ENCODE measurements at places on chromosomes 7 and 10.

DNA sequence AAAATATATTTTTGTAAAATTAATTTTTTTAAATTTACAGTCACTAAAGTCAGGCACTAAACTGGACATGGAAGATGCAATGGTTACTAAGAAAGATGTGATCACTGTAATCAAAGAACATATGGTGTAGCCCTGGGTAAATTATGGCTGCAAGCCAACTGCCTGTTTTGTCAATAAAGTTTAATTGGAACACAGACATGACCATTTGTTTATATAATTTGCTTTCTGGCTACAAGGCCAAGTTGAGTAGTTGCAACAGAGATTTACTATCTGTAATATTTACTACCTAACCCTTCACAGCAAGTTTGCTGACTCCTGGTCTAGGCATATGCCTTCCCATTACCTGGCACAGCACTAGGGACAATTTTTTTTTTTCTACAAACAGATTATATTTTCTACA, 448.9 kb downstream of the ADRA2A start:
- DNase-seq = no peak

GRCh38 chr7:1839701-1840100, 169.6 kb downstream of the ELFN1 start:
- DNase-seq = no peak

DNA sequence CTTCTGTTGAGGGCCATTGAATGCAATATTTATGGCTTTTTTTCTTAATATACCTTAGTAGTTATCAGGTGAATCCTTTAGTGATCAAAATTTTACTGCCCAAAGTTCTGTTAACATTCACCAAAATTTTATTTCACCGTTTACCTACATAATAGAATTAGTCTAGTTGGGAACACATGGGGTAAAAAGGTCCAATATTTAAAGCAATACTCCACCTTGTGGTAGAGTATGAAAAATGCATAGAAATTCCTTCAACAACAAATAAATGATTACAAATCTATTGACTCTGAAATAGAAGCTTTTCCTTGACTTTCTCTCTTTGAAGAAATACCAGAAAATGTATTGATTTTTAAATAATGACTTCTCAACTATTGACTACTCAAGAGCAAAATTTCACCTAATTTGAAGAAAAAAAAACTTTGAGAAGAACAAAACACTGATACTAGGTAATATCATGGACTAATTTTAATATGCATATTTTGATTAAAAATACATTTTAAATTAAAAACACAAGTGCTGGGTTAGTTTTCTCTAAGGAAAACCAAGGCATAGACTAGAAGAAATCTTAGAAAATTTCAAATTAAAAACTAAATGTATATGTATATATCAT, 43.3 kb downstream of the POLR1F start:
- no peak for DNase-seq

GRCh38 chr10:63409465-63410027, 56.2 kb downstream of the JMJD1C start:
- no peak for DNase-seq

GRCh38 chr7:84294847-84295455, 100.4 kb upstream of the SEMA3A start:
- DNase-seq = no peak

DNA sequence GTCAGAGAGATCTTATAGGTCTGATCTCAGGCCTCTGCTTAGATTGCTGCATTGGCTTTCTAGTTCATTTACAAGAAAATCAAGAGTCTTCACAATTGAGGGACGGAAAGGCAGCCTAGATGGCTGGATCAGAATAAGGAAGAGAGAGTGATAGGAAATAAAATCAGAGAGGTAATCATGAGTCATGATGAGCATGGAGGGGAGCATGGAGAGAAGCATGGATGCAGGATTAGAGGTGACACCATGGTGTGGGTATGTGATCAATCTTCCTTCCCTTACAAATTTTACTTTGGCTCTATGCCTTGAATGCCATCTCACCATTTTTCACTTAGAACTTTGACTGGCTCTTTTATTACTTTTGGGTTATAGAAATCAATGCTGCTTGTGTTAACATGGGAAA, 1.4 kb downstream of the BCCIP start:
- DNase-seq = no peak

DNA sequence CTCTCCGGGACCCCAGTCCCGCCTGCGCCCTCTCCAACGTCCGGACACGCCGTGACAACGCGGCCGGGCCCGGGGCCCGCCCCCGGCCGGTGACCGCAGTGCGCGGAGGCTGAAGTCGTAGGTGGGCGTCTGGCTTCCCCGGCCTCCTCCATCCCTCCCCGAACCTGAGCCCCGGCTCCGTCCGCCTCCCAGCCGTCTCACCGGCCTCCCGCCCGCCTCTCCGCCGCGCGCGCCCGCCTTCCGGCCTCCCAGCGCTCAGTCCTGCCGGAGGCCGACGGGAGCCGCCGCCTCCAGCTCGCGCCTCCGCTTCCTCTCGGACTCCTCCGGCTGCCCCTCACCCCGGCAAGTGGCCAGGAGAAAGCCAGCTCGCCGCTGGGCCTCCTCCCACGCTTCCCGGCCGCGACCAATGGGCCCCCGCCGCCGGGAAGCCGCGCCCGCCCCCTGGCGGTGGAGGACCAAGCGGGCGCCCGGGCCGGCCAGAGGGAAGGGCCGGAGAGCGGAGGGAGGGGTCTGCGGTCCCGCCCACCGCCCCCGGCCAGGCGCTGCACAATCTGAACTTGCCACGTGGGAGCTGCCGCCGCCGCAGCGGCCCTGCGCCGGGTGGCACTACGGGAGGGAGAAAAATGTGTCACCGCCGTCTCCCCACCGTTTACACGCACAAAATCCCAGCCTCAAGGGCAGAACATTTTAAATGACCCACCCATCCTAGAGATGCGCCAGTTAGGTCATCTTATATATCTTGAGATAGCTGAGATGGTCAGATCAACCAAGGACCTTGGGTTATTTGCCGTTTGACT, at the start of gene FAM3C:
TSS of gene FAM3C (minus strand) at position 348 of the 797 bp plus-strand sequence. CDS start 13,339 bp downstream, outside the sequence.
- peak; percentile 90 for DNase-seq

GRCh38 chr10:101647255-101647654, 47.7 kb downstream of the FBXW4 start:
- DNase-seq = no peak

- no peak for DNase-seq
Measured at GRCh38 chr10:88063861-88064557, 200.6 kb downstream of the PTEN start.

DNA sequence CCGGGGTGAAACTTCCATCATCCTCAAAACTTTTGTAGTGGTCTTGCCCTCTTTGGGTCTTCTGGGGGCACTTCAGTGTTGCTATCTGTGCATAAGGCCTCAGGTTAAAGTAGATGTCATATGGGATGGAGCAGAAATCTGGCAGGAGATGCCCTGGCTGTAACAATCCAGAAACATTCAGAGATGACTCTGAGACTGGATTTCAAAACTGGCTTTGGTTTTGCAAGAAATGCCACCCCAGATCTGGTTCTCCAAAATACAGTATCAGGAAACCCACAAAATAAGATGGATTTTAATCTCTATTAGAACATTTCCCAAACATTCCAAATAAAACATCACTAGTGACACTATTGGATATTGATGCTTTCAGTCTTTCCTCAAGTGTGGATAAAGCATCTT, 191.5 kb downstream of the REEP3 start:
- no peak for DNase-seq

DNA sequence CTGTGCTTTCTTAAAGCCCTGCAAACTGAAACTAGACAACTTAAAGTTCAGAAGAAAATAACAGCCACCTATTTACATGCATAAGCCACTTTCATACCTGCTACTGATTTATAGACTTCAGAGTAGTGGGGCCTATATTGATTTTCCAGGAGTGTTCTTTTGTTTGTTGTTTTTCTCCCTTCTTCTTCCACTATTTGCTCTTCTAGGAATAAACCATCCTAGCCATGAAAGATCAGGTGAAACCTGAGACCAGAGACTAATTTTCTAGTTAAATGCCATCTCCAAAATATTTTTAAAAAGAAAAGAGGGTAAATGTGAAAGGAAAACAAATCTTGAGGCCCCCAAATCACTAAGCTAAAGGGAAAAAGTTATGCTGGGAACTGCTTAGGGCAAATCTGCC, 72.4 kb upstream of the C1GALT1 start:
- DNase-seq = no peak

DNA sequence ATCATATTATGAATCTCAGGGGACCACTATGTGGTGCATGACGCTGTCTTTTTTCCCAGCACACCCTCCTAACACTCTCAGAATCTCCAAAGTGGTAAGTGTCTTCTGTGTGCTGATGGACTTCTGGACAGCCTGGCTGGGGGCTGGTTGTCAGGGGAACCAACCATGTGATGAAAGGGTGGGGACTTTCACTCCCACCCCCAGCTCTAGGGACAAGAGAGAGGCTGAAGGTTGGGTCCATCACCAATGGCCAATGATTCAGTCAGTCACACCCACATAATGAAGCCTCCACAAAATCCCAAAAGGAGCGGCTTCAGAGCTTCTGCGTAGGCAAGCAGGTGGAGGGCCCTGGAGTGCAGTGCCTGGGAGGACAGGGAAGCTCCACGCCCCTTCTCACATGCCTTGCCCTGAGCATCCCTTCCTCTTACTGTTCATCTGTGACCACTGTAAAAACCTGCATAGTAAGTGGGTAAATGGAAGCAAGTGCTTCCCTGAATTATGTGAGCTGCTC, 44.6 kb downstream of the RASGEF1A start:
- DNase-seq = no peak

GRCh38 chr7:31407178-31407676, 66.7 kb upstream of the NEUROD6 start:
- no peak for DNase-seq

- DNase-seq = no peak
Measured at GRCh38 chr7:13894954-13895353, 94.5 kb downstream of the ETV1 start.

DNA sequence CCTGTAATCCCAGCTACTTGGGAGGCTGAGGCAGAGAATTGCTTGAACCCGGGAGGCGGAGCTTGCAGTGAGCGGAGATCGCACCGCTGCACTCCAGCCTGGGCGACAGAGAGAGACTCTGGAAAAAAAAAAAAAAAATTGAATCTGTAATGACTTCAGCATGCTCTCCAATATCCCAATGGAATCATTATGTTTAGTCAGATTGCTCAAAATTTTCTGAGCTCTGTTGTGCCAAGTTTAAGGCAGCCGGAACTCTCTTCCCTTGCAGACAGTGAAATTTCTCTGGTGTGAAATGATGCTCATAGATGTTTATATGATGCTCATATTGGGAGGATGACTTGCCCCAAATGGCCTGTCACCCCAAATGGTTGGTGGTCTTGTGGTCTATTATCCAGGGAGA, 180.9 kb downstream of the CTTNBP2 start:
- DNase-seq = no peak

DNA sequence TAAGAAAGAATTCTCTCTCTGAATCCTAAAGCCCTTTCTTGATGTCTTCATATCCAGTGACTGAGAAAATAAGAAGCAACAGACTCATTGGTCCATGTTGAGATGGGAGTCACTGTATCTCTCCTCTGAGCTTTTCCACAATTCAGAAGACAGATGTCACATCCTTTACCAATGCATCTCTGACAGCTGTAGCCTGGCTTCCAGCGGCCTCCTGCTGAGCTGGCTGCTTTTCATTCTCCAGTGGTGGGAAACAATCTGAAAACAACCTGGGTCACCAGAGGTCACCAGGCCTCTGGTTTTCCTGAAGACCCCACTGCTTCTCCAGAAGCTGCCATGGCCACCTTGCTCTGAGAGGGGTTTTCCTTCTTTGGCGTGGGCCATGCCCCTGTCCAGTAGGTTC, 18.3 kb upstream of the RPA3 start:
- no peak for DNase-seq

DNA sequence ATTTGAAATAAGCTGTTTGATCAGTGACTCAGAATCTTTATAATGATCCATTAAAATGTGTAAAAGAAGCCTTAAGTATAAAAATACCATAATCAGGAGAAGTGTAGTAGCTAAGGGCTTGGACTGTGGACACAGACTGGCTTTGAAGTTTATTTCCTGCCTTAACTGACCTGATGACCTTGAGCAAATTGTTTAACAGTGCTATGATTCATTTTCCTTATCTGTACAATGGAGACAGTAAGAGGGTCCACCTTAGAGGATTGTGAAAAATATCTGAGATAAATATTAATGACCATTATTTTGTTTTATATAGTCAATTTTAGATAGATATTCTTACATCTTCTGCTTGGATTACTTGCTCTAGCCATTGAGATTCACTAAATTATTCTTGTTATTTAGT, 13.3 kb upstream of the RPA3 start:
- no peak for DNase-seq

GRCh38 chr7:156731651-156732050, 91.1 kb downstream of the RNF32 start:
- no peak for DNase-seq

- DNase-seq = no peak
Measured at GRCh38 chr10:50503661-50504320, 120.0 kb downstream of the SGMS1 start.

DNA sequence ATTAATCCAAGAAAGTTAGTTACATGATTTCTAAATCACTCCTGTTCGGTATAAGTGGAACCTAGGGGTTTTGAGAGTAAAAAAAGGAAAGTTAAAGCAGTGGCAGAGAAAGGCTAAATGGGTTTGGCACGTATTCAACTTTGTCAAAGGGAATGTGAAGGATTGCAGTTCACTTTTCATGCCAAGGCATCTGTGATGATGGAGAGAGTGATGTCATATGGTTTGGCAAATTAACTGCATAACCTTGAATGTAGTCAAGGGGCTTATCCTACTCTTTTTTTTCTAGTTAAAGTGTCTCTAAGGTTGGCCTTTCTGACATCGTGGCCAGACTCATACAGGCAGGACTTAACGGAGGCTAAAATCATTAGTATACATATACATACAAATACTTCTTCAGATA, 277.8 kb downstream of the EXOC4 start:
- no peak for DNase-seq

GRCh38 chr7:69052447-69052846, 545.8 kb upstream of the AUTS2 start:
- DNase-seq = no peak

GRCh38 chr10:76080451-76080850, 649.0 kb downstream of the LRMDA start:
- no peak for DNase-seq

GRCh38 chr10:12703813-12704212, 297.7 kb downstream of the CCDC3 start:
- DNase-seq = no peak

GRCh38 chr7:91927912-91928311, 12.8 kb upstream of the AKAP9 start:
- DNase-seq = no peak

GRCh38 chr10:103897241-103897774, 20.7 kb downstream of the STN1 start:
- no peak for DNase-seq

GRCh38 chr10:35300063-35300699, 36.1 kb upstream of the CCNY start:
- no peak for DNase-seq

DNA sequence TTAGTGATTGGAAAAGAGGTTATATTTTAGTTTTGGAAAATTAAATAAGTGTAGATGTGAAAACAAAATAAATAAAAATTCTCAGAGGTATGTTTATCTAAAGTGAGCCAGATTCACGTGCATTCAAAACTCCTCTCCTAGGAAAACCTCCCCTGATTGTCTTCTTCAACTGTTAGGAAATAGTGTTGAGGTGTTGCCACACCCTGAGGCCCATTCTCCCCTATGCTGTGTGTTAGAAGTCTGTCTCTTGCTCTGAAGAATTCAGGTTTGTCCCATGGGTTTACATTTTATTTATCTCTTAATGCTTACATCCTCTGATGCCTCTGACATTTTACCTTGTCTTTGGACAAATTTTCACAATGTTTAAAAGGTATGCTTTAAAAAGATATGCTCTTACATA, 40.3 kb downstream of the PTPRE start:
- DNase-seq = no peak

GRCh38 chr7:43937444-43937843, 11.2 kb downstream of the UBE2D4 start:
- DNase-seq = no peak

All from neural crest cell (in vitro differentiated cells).